ENCODE measurements at places on chromosomes 4 and X.

DNA sequence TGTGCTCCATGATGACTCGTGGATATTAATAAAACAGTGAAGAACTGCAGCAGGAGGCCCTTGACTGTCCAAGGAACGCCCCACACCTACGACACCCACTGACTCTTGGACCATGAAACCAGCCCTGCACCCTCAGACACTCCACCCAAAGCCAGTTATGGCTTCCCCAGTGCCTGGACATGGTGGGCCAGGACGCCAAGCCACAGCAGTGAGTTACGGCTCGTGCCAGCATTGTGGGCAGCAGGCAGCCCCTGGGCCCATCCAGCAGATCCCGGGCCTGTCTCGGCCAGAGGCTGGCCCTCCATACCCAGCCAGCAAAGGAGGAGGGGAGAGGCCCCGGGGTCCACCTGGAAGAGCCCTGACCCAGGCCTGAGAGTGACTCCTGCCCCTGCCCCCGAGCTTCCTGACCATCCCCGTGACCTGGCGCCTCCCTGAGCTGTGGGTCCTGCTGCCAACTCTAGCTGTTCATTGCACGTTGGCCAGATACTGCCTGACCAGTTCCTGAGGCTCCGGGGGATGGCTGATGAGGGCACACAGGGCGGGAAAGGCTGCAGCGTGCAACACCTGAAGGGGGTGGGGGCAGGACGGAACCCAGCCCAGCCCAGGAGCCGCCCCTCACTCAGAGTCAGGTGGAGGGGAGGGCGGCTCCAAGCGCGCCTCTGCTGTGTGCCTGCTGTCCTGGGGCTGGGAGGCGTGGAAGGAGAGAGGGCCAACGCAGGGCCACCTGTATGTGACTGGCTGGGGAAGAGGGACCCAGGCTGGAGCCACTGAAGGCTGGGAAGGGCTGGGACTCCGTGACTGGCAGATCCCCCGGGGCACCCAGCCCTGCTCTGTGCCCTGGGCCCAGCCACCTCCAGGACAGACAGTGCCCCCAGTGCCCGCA, 739 bp downstream of the SLC49A3 start:
- no peak for DNase-seq

DNA sequence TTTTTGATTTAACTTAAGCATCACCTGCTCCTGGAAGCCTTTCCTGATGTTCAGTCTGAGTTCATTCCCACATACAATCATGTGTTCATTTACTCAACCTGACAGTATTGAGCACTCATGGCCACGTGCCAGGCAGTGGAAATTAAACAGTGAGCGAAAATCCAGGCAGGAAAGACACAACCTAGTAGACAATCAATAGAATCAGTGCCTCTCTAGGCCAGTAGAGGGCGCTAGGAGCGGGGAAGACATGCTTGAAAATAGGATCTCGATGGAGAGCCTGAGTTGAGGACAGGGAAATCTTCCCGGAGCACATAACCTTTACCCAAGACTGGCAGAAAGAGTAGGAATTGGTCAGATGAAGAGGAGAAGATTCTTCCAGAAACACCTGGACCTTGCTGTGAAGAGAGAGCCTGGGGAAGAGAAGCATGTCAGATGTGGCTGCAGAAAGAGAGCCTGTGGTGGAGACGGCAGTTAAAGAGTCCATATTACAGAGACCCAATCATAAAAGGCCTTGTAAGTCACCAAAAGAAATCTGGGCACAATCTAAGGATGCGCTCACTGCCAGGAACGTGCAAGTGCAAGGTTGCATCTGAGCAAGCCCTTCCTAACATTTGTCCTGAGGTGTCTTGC, 103.5 kb downstream of the LDB2 start:
- DNase-seq: peak; percentile 10

DNA sequence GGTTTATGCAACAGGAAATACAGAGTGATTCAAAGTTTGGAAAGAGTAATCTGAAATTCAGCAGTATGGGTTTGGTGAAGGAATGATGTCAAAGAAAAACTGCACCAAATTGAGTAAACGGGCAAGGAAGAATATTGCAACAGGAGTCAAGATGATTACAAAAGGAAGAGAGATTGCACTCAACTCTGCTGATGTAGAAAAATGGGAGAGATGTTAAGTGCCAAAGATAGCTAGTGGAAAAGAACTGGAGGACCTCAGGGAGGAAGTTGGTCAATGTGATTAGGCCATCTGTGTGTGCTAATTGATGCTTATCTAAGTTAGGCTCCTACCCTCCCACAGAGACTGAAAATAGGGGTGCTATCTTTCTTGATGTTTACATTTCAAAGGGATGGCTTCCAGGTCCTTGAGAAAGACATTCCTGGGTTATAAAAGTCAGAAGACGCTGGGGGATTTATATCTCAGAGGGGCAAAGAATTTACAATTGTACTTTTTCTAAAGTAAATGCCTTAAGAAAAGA, 167.4 kb upstream of the FAM47A start:
- no peak for DNase-seq

DNA sequence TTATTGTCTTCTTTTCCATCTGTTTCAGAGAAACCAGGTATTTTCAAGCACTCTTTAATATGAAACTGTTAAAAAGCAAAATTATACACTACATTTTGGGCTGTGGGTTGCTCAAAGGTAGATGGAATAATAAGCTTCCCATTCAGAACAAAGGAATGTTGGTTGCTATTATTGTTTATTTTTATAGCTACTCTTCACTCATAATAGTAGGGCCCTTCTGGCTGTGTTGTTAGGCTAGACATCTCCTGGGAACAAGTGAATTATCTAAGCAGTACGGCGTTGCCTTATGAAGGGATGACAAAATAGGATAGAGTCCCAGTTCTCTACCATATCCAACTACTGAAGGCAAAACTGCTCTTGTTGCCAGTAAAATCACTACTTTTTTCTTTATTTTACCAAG, 34.2 kb downstream of the TENM3 start:
- DNase-seq: no peak

DNA sequence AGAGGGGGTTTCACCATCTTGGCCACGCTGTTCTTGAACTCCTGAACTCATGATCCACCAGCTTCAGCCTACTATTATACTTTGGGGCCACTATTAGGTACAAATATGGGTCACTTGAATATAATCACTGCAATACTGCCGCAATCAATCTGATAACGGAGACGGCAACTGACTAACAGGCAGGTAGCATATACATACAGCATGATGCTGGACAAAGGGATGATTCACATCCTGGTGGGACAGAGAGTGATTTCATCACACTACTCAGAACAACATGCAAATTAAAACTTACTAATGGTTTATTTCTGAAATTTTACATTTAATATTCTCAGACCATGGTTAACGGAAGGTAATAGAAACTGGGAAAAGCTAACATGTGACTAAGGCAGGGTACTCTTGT, 10.9 kb downstream of the LRBA start:
- no peak for DNase-seq

GRCh38 chrX:67604979-67605703, 61.3 kb downstream of the AR start:
- DNase-seq: no peak

- no peak for DNase-seq
These were observed 72.5 kb upstream of the EMCN start for GRCh38 chr4:100590325-100590724.

- no peak for DNase-seq
These were observed 1.3 kb downstream of the SLC6A8 start for GRCh38 chrX:153688911-153689590.

All from KG1 (cell line).